ENCODE measurements at places on chromosomes 12 and 14. TPM values are rescaled to one million over a fixed set of nuclear protein-coding genes. Genes with fewer than 3 reads are reported as not detected.

The CMKLR1 gene
- total RNA-seq = 73.8 TPM

The EID3 gene
- total RNA-seq = 32.7 TPM

DNA sequence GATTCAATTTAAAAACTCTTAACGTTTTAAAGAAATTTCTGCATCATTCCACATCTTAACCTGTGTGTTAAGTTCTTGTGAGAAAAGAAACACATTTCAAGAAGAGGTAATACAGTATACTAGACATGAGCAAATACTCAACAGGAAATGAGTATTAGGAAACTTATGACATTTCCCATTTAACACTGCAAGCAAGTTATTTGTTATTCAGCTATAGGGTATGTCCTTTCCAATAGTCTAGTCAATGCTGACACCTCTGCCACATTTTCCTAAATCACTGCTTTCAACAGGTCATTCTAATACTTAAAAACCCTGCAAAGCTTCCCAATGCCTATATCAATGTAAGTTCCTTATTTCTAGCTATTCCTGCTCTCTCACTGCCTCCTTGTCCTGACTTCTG, 93.1 kb downstream of the DDHD1 start:
- peaks cover 3% of the 10 kb centered on the region for H3K36me3 ChIP-seq
- no peak overlapping the region for H3K4me3 ChIP-seq
- H3K27ac ChIP-seq = no peak overlapping the region
- peaks cover 14% of the 10 kb centered on the region for H3K4me1 ChIP-seq

The RNASE1 gene
- 922 TPM for total RNA-seq

DNA sequence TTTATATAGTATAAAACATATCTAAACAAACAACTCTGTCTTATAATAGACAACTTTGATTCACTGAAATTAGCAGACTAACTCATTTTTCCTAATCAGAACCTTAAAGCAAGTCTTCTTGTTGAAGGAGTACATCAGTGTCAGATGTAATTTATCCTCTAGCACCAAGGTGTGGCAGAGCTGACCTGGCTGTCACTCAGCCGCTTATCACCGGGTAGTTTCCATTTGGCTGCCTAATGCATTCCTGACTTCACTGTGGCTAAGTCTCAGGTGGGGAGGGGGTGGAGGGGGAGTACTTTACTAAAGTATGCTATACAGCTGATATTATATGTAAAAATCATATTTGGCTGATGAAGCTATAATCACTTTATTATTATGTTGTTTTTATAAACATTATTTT, 339.9 kb upstream of the RGS6 start:
- H3K4me3 ChIP-seq = no peak overlapping the region
- H3K27me3 ChIP-seq = no peaks in the 10 kb centered on the region
- no peak for DNase-seq
- H3K27ac ChIP-seq = no peak overlapping the region
- H3K4me1 ChIP-seq = peaks cover 26% of the 10 kb centered on the region

GRCh38 chr12:104201238-104202001, 14.2 kb upstream of the TXNRD1 start:
- no peak overlapping the region for H3K4me3 ChIP-seq
- H3K27ac ChIP-seq = no peak overlapping the region
- peaks cover 12% of the 10 kb centered on the region for H3K4me1 ChIP-seq
- H3K36me3 ChIP-seq = no peaks in the 10 kb centered on the region
- DNase-seq = no peak
- no peaks in the 10 kb centered on the region for H3K27me3 ChIP-seq

DNA sequence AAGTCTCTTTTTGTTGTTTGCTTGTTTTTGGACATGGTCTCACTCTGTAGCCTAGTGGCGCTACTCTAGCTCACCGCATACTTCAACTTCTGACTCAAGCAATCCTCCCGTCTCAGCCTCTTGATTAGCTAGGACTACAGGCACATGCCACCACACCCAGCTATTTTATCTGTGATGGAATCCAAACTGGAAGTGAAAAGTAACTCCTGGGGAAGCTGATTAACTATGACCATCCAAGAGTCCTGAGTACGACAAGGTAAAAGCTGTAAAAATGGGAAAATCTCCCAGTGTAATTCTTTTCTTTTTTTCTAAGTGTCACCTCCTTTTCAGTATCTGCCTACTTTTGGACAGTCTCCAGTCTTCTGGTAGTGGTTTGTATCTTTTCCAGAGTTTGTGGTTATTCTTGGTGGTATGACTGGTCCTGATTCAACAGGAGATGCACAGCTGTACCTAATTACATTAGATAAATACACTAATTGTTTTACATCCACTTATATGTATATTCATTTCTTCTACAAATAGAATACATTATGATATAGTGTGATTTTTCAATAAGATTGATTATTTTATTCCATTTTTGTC, 97.8 kb downstream of the SLC6A15 start:
- H3K27ac ChIP-seq = no peak overlapping the region
- no peaks in the 10 kb centered on the region for H3K4me1 ChIP-seq
- no peak for DNase-seq
- no peak overlapping the region for H3K4me3 ChIP-seq
- no peaks in the 10 kb centered on the region for H3K36me3 ChIP-seq
